ENCODE measurements at places on chromosomes 7 and 10. TPM values are rescaled to one million over a fixed set of nuclear protein-coding genes. Genes with fewer than 3 reads are reported as not detected.
A peak's percentile ranks its signal among the peaks of the same experiment; 100 is the strongest.

HOXA1 gene
- polyA plus RNA-seq: 1.9 TPM

TUBAL3 gene
- polyA plus RNA-seq: 0.59 TPM

UCMA gene
- not detected for polyA plus RNA-seq

- DNase-seq: no peak
Observed at GRCh38 chr7:117381362-117381761, 45.9 kb downstream of the ASZ1 start.

- no peak for DNase-seq
Observed at GRCh38 chr10:91054325-91054724, 133.4 kb upstream of the ANKRD1 start.

GRCh38 chr7:14048889-14049288, 59.4 kb upstream of the ETV1 start:
- DNase-seq: no peak

- no peak for DNase-seq
Observed at GRCh38 chr10:50625649-50626132, 1.9 kb upstream of the SGMS1 start.

- DNase-seq: no peak
Observed at GRCh38 chr7:157413881-157414701, 77.3 kb downstream of the DNAJB6 start.

DNA sequence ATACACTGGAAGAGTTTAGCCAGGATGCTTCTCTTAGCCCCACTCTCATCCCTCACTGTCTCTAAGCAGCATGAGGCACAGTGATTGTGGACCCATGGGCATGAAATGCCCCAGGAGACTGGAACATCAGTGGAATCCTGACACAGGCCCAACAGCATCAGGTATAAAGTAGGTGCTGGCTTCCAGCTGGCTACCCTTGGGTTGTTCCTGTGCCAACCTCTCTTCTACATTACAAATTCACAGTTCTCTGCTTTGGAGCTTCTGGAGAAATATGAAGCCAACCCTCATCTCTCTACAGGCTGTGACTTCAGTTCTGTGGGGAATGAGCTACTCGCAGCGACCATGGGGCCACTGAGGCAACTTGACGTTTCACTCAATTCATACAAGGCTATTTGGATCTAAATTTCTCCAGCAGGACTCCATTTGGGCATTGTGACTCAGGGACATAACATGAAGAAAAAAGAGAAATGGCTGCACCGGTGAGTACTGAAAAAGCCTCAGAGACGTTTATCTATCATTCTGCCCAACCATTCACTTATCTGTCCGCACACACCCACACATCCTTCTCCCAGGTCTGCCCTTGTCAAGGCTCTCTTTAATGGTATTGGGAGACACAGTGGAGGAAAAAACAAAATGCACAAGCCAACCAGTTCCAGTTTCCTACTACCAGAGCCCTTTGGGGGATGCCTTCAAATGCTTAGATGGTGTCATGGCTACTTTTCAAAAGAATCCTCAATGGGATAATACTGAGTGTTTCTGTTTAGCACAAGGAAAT, 35.4 kb upstream of the TM9SF3 start:
- DNase-seq: no peak

- no peak for DNase-seq
Observed at GRCh38 chr10:48232717-48233447, 41.6 kb downstream of the FRMPD2 start.

- peak; percentile 39 for DNase-seq
Observed at GRCh38 chr10:31929261-31930022, 811 bp upstream of the ARHGAP12 start.

DNA sequence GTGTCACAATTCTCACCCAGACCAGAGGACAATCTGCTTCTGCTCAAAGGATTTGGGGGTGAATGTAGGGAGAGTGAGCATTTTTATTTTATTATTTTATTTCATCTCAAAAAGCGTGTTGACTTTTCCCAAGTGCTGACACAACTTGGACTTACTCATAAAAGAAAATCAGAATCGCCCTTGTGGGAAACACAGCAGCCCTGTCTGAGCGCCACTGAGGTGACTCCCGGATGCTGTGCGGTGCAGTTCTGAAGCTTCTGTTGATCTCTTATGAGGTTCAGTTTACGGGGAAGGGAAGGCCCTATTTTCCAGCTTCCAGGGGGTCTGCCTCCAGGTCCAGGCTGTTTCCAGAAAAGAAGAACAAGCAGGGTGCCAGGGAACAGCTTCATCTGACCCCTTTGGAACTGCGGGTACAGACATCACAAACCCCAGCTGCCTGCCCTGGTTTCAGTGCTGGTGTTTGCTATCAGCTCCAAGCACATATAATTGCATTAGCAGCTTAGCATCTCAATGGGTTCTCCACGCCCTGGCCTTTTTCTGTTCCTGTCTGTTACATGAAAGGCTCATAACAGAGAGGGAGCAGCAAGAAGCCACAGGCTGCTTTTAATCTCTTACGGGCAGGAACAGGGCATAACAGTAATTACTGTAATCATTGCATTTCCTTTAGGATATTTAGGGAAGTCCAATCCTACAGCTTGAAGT, 52.4 kb downstream of the PARP12 start:
- no peak for DNase-seq

DNA sequence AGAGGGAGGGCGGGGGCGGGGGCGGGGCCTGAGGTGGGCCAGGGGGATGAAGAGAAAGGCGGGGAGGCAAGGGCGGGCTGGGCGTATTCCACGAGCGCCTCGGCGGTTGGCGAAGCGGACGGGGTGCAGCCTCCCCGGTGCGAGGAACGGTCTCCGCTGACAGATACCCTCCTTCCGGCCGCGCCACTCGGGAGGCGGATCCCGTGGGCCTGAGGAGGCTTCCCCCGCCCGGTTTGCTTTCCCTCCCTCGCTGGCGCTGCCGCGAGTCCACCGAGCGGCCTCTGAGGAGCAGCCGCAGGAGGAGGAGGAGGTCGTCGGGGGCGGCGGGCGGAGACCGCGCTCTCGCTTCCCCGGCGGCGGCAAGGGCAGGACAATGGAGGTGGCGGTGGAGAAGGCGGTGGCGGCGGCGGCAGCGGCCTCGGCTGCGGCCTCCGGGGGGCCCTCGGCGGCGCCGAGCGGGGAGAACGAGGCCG, at the start of gene TRIM24:
TRIM24 (plus strand) TSS at position 84 of the 473 bp plus-strand sequence; CDS start at position 374, 290 bp downstream.
- no peak for DNase-seq

DNA sequence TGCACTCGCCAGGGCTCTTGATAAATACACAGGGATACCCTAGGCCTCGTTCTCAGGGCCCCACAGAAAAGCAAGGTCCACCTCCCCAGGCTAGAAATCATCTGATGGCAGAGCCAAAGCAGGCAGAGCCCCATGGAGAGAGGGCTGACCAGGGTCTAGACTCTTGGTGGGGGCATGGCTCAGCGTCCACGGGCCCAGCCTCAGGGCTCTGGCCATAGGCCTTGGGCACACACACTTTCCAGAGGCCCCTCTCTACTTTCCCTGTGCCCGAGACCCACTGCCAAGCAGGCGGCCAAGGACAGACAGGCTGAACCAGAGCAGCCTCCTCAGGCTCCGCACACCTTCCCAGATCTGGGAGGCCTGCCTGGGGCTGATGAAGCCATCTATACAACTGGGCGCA, 64.8 kb downstream of the FAM53B start:
- DNase-seq: no peak

- DNase-seq: no peak
Observed at GRCh38 chr7:26419198-26419597, 127.5 kb downstream of the SNX10 start.

DNA sequence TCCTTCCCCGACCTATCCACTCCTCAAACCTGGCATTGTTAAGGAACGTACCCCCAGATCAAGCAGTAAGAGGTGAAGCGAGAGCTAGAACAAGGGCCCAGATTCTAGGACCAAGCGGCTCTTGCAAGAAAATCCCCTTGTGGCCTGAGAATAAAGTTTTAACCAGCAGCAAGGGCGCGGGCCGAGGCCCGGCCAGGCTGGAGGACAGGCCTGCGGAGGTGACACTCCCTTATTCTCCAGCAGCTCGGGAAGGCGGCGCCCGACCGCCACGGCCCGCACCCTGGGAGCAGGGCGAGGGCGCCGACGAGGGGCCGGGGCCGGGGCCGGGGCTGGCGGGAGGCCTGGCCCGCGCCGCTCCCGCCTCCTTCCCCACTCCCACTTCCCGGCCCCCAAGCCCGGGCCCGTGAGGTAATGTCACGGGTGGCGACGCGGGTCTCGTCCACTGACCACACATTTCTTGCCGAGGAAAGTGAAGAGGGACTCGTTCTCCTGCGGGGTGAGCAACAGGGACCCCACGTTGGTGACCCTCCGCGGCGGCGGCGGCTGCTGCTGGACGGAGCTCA, 551 bp downstream of the WASL start:
- DNase-seq: peak; percentile 28

DNA sequence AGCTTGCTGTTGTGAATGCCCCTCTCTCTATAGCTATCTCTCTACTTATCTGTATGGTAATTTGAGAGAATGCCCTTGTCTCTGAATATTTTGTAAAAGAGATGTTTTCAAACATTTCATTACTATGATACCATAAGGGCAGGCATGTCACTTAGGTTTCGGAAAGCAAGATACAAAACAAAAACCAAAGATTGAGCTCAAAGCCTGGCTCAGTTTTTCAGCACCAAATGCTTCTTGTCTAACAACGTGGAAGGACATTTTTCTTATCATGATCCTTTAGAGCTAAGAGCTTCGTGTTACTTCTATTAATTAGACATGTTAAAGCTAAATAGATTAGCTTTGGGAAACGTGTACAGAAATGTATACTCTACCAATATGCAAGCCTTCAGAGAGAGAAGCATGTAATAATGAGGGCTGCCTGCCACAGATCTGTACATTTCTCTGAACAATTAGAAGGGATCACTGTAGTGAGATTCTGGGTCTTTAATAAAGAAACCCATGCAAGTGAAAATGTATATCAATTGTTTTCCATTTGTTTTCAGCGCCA, 148.9 kb downstream of the ARID5B start:
- no peak for DNase-seq

DNA sequence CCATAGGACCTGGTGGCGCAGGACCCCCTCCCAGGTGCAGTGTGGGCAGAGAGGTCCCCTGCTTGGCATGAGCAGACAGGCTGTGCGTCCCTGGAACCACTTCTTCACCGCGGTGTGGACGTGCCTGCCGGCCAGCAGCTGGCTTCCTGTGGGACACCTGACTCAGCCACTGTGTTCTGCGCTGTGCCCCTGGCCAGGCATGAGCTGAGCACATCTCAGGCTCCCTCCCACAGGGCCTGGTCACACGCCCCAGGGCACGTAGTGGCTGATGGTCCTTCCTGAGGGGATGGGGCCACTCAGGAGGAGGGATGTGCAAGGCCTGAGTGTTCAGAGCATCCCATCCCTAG, 3.5 kb upstream of the DEPP1 start:
- DNase-seq: no peak

DNA sequence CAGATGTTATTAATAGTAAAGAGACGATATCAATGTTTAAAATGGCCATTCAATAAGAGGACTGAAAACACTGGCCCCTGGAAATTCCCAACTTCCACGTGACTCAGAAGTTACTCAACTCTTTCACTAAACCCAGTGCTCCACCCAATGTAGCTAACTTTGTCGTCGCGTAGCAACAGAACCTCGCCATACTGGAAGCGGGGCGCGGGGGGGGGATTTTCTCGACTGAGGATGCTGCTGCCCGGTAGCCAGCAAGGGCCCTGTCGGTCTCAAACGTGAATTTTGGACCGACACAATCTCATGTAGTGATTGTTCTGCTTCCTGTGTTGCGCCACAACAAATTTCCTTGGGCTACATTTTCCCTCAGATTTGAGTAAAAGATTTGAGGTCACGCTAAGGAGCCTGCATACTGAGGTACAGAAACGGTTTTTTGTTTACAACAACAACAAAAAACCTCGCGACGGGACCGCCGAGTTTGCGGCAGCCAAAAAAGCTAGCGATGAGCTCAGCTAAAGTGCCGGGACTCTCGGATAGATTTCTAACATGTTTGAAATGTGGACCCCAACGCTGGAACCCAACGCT, 977 bp upstream of the SFR1 start:
- peak; percentile 84 for DNase-seq

- DNase-seq: no peak
Observed at GRCh38 chr10:29794776-29795611, 160.2 kb upstream of the SVIL start.

DNA sequence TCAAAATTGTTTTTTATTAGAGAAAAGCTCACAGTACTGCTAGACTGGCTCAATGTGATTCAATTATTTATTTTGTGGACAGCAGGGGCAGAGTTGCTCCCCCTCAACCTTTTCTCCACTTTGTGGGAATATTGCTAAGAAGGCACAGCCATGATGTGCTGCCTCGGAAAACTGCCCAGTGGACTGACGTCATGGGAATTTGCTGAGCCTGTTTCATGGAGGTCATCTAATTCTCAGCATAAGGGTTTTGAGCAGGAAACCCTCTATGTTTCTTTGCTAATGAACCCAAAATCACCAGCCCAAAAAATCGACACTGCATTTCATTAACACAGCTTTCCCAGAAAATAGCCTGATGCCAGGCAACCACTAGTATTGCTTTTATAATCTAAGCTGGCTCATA, 228.8 kb upstream of the FAM3C start:
- DNase-seq: no peak

GRCh38 chr7:128164955-128165670, 76.0 kb upstream of the LEP start:
- no peak for DNase-seq

GRCh38 chr10:95475003-95475383, 86.2 kb downstream of the SORBS1 start:
- no peak for DNase-seq

DNA sequence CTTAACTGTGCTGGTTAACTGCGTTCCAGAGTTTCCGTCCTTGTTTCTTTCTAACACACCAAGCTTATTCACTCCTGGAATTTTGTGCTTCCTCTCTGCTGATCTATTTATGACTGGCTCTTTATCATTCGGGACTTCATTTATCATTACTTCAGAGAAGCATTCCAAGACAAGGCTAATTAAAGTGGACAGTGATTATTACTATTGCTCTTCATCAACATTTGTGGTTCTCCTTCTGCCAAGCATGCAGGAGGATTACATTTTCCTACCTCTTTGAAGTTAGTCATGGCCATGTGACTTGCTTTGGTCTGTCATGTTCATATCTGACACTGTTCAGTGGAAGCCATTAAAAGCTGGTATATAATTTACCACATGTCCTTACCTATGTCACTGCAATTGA, 172.4 kb upstream of the AGR3 start:
- no peak for DNase-seq
